WTC11 (cell line): ENCODE measurements at places on chromosomes 3 and 15. TPM values are rescaled to one million over a fixed set of nuclear protein-coding genes. Genes with fewer than 3 reads are reported as not detected.

GOLGA6L24 gene
- total RNA-seq, result not detected in 3 replicates

DNA sequence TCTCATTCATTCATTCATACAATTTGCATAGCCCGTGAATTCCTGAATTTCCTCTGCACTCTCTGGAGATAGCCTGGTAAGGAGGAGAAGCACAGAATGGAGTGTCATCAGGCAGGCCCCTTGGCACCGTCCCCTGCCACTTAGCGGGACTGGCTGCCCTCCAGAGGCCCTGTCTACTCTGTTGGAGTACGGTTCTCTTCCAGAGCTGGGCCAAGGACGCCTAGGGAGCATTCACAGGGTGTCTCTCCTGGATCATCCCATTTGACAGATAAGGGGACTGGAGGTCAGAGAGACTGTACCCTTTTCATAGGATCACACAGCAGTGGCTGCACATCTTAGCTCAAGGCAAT lies 48.0 kb downstream of the PTH1R start:
- H3K4me3 ChIP-seq, result no peak overlapping the region
- no peak overlapping the region for H3K27ac ChIP-seq
- H3K36me3 ChIP-seq, result peaks cover 38% of the 10 kb centered on the region
- no peak for DNase-seq

GRCh38 chr15:83699028-83699427 lies 45.1 kb downstream of the ADAMTSL3 start:
- H3K4me1 ChIP-seq, result peaks cover 18% of the 10 kb centered on the region
- H3K36me3 ChIP-seq, result peaks cover 6% of the 10 kb centered on the region; the same call in 1 of the 2 replicates
- no peaks in the 10 kb centered on the region; the same call in none of the 2 replicates for H3K27me3 ChIP-seq
- H3K4me3 ChIP-seq, result no peak overlapping the region
- no peak overlapping the region for H3K27ac ChIP-seq

DNA sequence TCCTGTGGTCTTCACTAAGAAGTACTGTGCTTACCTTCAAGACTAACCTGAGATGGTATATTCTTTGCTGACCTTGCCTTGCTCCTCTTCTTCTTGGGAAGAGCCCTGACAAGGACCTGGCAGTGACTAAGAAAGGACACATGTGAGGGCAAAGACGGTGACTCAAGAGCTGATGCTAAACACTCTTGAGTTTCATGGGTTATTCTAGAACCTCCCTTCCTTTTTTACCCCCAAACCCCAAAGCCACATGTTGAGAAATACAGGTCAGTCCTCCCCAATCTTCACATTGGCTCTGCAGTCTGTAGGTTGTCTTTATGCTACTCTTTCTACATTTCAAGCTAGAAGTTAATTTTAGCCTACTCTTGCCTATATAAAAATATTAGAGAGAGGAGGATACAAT lies 200.6 kb downstream of the SEMA6D start:
- no peaks in the 10 kb centered on the region for H3K36me3 ChIP-seq
- no peaks in the 10 kb centered on the region for H3K27me3 ChIP-seq
- DNase-seq, result no peak

DNA sequence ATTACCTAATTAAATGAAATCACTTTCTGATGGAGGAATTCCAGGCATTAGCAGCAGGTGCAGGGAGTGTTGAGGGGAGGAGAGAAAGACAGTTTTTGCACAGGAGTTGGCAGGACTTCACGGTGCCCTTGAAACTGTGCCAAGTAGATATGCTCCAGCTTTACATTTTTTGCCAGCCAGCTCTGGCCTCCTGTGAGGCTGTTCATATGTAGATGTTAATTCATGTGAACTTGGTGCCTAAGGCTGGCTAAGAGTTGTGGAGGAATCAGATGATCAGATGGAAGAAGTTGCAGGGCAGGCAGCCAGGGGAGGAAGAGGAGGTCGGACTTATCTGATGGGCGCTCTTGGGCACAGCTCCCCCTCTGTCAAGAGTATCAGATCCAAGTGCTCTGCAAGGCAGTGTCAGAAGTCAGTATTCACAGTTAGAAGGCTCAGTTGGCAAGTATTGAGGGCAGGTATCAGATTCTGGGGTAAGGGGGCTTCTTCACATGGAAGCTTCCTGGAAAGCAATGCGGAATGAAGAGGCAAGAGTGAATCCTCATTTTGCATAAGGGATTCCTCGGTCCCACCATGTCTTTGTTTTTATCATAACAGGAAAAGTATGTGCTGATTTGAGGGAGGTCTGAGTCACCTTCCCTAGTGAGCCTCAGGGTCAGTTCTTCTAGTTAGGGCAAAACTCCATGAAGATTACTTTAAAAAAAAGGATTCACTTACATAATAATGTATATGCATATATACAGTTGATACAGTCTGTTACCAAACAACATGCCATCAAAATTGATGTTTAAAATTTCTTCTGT lies 172.6 kb upstream of the UMPS start:
- no peaks in the 10 kb centered on the region for H3K36me3 ChIP-seq
- DNase-seq, result no peak
- H3K4me3 ChIP-seq, result no peak overlapping the region
- no peaks in the 10 kb centered on the region for H3K27me3 ChIP-seq

IQCF5 gene
- total RNA-seq, result not detected in 3 replicates

- no peaks in the 10 kb centered on the region for H3K27me3 ChIP-seq
- no peak for DNase-seq
- H3K4me1 ChIP-seq, result no peaks in the 10 kb centered on the region; the same call in 1 of the 2 replicates
- peaks cover 54% of the 10 kb centered on the region for H3K36me3 ChIP-seq
Measured at GRCh38 chr3:43334976-43335375, 48.6 kb downstream of the SNRK start.
